ENCODE measurements at places on chromosomes 2 and 18. TPM values are rescaled to one million over a fixed set of nuclear protein-coding genes. Genes with fewer than 3 reads are reported as not detected.

UGT1A3 gene
- not detected for total RNA-seq

SKA1 gene
- total RNA-seq, result 6.6 TPM

CROCC2 gene
- total RNA-seq, result 0.14 TPM

ZEB2 gene
- 39.4 TPM for total RNA-seq

RAPGEF4 gene
- 1.9 TPM for total RNA-seq

REG3A gene
- total RNA-seq, result not detected

CCDC195 gene
- total RNA-seq, result not detected

CYP27A1 gene
- 17.1 TPM for total RNA-seq

GALR1 gene
- not detected for total RNA-seq

XIRP2 gene
- total RNA-seq, result not detected

SCN9A gene
- total RNA-seq, result 7.8 TPM

NEU2 gene
- not detected for total RNA-seq

PRSS56 gene
- not detected for total RNA-seq

GLB1L gene
- total RNA-seq, result 38.6 TPM

CGREF1 gene
- 7.0 TPM for total RNA-seq

TMEM163 gene
- not detected for total RNA-seq

ZNF385B gene
- not detected for total RNA-seq

RNF125 gene
- 0.28 TPM for total RNA-seq

PLEKHA3 gene
- 5.6 TPM for total RNA-seq

All from smooth muscle cell of bladder (primary cell).